Stimulated activated CD8-positive, alpha-beta memory T cell treated with anti-CD3 and anti-CD28 coated beads, Interleukin-15, amount 100 ng/mL, for 4 hours (primary cell): ENCODE measurements at places on chromosomes 5 and 9.
A peak's percentile ranks its signal among the peaks of the same experiment; 100 is the strongest.

GRCh38 chr9:133238272-133238850, 29.3 kb upstream of the OBP2B start:
- peak; percentile 2 for DNase-seq

GRCh38 chr5:156378159-156378558, 51.2 kb downstream of the SGCD start:
- no peak for DNase-seq

DNA sequence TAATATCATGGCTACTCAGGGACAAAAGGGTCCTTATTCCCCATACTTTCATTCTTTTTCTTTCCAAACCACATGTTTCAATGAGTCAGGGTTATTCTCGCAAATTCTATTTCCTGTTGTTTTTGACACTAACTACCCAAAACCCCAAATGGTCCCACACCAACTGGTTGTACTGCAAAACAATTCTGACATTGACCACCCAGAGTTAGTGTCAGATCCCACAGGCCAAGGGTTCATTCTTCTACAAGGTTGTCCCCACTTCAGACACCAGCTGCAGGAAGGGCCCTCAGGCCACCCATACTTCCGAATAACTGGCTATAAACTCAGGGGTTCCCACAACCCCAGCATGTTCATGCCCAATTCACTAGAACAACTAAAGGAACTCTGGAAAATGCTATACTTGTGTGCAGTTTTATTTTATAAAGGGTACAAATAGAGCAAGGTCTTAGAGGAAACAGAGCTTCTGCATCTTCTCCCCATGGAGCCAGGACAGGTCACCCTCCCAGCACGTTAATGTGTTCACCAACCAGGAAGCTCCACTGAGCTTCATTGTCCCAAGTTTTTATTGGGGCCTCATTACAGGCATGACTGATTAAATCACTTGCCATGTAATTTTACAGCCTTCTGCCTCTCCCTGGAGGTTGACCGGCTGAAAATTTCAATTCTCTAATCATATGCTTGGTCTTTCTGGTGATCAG, 334.8 kb downstream of the DRD1 start:
- no peak for DNase-seq

GRCh38 chr5:34708777-34709176, 52.6 kb downstream of the RAI14 start:
- DNase-seq: no peak
